ENCODE measurements at places on chromosomes 16 and 17.

DNA sequence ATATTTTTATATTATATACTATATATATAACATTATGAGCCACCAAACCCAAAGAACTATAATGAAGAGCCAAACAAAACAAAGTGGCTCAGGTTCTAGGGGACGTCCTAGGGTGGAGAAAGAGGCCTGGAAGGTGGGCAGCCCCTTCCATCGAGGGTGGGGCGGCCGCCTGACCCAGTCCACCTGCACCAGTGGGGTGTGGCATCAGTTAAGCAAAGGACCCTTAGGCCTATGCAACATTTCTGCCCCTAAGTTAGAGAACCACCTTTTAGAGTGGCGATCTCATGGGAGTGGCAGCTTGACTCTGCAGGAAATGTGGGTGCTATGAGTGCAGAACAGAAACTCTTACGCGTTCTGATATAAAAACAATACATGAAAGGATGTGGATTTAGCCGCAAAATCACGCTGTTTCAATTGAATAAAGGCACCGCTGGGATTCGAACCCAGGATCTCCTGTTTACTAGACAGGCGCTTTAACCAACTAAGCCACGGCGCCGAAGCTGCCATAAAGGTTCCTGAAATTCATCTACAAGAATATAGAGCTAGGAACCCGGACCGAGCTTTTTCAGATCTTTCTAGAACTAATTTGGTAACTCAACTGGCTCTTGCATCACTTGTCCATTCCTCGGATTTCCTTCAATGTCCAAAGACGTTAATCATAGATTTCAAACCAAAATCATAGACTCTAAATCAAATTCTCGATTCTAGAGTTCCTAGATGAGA is 15.6 kb upstream of the AURKB start:
- peak; percentile 68 for DNase-seq

GRCh38 chr17:57556320-57556719 is 188.8 kb downstream of the CCDC182 start:
- DNase-seq = no peak

DNA sequence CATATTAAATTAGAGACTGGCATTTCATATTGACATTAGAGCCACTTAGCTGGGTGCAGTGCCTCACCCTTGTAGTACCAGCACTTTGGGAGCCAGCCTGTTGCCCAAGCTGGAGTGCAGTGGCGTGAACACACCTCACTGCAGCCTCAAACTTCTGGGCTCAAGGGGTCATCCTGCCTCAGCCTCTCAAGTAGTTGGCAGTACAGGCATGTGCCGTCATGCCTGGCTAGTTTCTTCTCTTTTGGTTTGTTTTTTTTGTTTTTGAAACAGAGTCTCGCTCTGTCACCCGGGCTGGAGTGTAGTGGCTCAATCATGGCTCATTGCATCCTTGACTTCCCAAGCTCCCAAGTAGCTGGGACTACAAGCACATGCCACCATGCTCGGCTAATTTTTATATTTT is 8.7 kb downstream of the PPM1E start:
- no peak for DNase-seq

DNA sequence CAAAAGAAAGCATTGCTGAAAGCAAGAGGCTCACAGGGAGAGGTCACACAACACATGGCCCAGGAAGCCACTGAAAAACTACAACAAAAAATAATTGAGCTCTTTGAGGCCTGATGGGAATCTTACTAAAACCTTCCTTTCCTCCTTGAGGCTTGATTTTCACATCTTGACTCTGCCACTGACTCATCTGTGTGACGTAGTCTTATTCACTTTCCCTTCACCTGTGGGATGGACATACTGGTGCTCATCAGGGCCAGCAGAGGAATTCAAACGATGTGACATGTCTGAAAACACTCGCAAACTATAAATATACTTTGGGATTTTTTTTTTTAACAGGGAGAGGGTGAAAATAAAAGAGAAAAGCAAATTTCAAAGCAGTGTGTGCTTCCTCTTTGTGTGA is 78.3 kb upstream of the ASIC2 start:
- no peak for DNase-seq

DNA sequence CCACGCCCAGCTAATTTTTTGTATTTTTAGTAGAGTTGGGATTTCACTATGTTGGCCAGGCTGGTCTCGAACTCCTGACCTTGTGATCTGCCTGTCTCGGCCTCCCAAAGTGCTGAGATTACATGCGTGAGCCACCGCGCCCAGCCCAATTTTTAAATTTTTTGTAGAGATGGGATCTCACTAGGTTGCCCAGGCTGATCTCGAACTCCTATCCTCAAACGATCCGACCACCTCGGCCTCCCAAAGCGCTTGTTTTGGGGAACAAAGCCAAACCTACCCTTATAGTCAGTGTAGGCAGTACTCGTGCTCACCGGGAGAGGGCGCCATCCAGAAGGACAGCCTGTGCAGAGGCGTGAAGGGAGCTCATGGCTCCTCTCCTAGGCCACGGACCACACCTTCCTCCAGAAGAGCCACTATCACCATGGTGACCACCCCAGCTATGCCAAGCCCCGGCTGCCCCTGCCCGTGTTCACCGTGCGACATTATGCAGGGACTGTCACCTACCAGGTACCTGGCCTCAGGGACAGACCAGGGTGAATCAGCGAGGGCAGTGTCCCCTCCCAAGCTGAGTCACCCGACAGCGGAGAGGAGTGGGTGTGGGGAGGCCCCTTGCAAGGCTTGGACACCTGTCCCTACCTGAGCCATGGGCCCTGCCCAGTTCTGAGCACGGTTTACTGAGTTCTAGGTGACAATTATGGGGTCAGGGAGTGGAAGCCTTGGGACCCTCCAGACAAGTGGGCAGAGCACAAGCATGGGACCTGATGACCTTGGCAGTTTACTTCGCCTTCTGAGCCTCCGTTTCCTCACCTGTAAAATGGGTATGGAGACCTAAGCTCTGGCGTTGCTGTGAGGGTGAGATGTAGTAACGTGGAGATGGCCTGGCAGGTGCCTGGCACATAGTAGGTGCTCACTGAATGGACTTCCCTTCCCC is 13.7 kb downstream of the MYO15B start:
- peak; percentile 42 for DNase-seq

- DNase-seq = no peak
These were observed 43.7 kb upstream of the GSG1L start for GRCh38 chr16:28107232-28107631.

DNA sequence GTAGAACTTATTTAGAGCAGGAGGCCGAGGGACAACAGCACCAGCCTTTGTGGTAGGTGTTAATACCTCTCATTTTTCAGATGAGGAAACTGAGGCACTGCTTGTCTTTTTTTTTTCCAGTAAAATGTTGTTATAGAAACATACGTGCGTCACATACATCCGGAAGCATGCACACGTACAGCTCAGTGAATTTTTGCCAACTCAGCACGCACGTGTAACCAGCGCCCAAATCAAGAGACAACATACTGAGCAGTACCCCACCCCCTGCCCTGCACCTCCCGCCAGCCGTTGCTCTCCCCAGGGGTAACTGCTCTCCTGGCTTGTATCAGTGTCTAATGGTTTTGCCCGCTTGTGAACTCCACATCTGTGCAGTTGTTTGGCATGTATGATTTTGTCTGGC is 92.0 kb downstream of the CMIP start:
- no peak for DNase-seq

GRCh38 chr16:3716831-3717234 is 491 bp downstream of the TRAP1 start:
- DNase-seq = no peak

DNA sequence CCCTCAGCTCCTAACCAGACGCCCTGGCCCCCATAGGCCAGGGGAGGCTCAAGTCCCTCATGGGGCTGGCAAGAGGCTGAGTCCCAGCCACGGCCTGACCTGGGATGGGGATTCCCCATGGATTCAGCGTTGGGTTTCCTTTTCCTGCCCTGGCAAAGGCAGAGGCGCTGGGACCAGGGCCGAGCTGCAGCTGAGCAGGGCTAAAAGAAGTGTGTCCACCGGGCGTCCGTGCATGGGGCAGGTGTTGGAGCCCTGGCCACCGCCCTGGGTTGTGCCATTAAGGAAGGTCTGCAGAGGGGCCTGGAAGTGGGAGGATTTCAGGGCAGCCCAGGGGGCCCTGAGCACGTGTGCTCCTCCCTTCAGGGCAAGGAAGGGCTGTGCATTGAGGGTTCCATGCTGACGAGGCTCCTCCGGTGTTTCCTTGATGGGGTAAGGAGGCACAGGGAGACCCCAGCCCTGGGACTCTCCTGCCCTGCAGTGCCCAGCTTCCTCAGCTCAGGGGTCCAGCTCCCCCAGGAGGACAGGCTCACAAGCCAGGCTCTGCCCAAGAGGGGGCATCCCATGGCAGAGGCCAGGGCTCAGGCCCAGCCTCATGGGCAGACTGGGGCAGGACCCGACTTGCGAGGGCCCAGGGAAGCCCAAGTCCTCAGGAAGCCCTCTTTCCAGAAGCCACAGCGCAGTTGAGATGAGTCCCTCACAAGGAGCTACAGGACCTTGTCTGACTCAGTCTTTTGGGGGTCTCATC is 10.1 kb downstream of the TBC1D26 start:
- DNase-seq = no peak

DNA sequence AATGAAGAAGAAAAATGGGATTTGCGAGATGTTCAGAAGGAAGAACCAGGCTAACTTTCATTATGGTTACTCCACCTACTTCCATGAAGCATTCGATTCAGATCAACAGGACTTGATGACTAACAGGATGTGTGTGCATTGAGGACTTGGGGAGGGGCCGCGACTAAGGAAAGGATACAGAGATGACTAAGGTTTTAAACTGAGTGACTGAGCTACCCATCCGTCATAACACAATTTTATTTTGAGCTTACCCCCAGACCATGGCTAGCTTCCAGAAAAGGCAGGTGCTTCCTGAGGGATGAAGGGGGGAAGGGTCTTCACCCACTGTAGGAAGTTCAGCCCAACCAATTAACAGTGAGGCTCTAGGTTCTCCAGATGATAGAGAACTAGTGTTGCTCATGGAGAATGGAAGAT is 2.5 kb upstream of the CDYL2 start:
- peak; percentile 60 for DNase-seq

DNA sequence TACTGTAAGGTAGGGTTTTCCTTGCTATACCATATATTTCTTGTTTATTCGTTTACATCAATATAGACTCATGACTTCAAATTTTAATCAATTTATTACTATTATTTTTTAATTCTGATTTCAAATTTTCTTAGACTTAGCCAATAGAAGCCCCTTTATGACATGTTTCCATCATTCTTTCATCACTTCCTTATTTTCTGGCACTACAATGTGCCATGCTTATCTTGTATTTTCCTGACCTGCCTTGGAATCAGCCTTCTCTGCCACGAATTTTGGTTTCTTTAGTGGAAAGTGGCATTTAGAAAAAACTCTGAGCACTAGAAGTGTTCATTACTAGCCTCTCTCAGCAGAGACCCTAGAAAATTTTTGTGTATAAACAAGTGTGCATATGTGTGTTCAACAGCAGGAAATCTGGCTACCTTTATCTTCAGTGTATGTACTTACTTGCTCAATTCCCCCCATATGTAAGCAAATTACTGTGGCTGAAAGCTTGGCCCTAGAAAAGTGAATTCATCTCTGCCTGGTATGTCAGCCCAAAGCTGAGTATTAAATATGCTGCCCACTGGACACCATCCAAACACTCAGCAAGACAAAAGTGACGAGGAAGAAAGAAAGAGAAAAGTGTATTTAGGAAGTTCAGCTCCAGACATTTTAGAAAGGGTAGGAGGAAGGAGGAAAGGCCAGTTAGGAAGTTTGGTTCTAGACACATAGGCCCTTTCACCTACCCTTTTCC is 4.0 kb downstream of the STXBP4 start:
- DNase-seq = no peak

DNA sequence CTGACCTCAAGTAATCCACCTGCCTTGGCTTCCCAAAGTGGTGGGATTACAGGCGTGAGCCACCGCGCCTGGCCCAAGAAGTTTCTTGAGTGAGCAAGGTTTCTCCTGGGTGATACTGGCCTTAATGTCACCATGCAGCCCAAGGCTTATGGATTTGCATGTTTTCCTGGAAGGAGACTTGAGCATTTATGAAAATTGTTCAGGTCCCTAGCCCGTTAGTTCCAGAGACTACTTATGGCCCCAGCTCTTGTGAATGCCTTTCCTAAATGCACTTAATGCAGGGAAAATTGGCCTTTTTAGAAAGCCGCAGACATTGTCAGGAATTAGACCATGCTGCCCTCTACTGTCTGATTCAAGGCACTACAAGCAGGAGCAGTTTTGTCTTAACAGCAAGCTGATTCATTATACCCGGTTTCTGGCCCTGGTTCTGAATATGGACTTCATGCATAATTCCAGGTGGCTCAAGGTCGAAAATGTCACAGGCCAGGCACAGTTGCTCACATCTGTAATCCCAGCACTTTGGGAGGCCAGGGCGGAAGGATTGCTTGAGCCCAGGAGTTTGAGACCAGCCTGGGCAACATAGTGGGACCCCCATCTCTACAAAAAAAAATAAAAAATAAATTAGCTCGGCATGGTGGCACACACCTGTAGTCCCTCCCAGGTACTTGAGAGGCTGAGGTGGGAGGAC is 91.3 kb downstream of the SNX29 start:
- peak; percentile 71 for DNase-seq

GRCh38 chr17:76556765-76557367 is 17.0 kb downstream of the PRCD start:
- no peak for DNase-seq

DNA sequence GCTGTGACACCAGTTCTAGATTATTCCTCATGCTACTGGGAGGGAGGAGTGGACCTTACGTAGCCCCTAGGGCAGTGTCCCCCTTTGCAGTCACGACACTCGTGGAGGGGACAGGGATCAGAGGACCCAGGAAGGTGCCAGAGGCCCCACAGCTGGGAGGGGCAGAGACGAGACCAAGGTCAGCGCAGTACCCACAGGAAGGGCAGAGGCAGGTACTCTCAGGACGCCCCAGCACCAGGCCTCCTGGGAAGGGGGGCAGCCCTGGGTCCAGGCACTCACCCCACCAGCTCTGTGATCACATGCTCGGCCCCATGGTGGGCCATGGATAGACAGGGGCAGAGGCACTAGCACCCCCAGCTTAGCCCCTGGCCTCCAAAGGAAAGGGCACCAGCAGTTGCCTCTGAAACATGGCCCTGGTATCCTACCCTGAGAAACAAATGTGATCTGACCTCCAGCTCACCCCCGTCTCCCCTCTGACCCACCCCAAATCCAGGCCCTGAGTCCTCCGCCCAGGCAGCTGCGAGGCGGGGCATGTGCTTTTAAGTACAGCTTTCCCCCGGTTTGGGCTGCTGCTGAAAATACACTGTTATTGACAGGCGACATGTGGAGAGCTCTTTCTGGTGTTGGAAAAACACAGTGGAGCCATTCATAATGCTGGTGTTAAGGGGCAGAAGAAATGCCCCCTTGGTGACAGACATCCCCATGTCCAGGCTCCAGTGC is 361.9 kb downstream of the C16orf95 start:
- DNase-seq = no peak

DNA sequence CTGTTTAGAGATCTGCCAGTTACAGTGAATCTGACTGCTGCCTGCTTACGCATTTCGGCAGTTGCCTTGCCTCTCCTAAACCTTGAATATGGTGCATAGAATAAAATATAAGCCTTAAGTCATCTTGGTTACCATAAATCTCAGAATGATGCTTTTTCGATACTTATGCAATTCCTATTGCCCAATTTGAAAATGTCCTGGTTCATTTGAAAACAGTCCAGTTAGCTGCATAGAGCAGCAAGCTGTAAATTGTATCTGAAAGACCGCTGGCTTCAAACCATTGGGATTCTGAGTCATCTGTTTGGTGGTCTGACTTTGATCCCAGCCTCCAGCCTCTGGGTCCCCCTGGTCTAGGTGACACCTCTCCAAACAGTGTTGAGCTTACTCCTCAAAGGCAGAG is 2.7 kb upstream of the PRKCA start:
- DNase-seq = no peak
